ENCODE measurements at places on chromosomes 11 and 22.

- no peak for DNase-seq
These were observed 67.7 kb downstream of the CCDC81 start for GRCh38 chr11:86442420-86442819.

- DNase-seq = no peak
These were observed 1.6 kb downstream of the NADSYN1 start for GRCh38 chr11:71454470-71455113.

GRCh38 chr11:62071408-62071807 lies 52.4 kb upstream of the INCENP start:
- no peak for DNase-seq

GRCh38 chr11:117529816-117530215 lies 202.2 kb downstream of the CEP164 start:
- DNase-seq = no peak

DNA sequence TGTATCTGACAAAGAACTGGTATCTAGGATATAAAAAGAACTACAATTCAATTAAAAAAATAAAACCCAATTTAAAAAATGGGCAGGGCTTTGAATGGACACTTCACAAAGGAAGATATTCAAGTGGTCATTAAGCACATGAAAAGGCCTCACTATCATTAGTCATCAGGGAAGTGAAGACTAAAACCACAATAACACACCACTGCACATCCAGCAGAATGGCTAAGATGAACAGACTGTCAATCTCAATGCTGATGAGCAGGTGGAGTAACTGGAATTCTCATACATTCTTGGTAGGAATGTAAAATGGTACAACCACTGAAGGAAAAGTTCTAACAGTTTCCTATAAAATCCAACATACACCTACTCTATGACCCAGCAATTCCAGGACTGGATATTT lies 8.9 kb downstream of the HPS4 start:
- DNase-seq = no peak

- DNase-seq = no peak
These were observed 17.6 kb upstream of the SEPTIN5 start for GRCh38 chr22:19696504-19697276.

- no peak for DNase-seq
These were observed 25.4 kb downstream of the INSC start for GRCh38 chr11:15139958-15140659.

DNA sequence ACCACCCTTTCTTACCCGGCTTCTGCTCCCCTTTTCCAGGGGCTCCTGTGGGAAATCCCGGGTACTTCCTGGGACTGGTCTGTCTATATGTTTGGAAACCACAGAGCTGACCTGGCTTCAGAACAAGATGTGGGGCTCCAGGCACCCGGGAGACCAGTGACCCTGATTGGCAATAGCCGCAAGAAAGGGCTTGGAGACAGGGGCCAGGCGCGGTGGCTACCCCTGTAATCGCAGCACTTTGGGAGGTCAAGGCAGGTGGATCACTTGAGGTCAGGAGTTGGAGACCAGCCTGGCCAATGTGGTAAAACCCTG lies 3.2 kb upstream of the NEAT1 start:
- no peak for DNase-seq

DNA sequence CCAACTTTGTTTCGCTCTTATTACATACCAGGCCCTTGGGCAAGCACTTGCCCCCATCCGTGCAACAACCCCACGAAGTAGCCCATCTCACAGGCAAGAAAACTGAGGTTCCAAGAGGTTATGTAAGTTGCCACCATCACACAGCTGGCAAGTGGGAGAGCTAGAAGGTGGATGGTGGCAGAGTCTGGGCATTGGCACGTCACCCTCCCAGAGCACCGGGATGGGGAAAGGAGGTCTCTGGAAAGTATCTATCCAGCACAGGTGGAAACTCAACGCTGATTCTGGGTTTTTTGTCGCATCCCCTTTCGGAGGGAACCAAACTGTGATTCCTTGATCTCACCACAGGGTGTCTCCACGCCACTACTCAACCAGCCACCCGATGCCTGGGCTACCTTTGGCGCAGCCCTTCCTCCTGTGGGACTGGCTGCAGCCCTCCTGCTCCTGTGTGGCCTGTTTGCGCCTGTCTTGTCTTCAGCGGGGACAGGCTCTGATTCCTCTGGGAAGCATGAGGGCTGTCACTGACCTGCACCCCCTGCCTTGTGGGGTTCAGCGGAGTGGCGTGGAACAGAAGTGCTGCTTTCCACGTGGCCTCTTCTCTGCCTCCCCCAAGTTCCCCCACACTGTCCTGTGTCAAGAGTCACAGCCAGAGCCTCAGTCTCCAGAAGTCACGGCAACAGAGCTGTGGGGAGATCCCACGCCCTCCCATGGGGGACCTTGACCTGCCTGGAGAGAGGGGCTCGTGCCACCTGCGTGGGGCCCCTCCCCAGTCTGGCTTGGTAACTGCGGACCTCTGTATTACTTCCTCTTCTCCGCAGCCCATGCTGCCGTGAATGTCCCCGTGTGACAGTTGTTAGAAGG lies 34.4 kb upstream of the TRIM29 start:
- peak; percentile 83 for DNase-seq

- no peak for DNase-seq
These were observed 405.5 kb downstream of the MIAT start for GRCh38 chr22:27062910-27063309.

GRCh38 chr22:19178065-19178656 lies 375 bp downstream of the SLC25A1 start:
- no peak for DNase-seq

- no peak for DNase-seq
These were observed 828.6 kb downstream of the TBC1D22A start for GRCh38 chr22:47591016-47591415.

DNA sequence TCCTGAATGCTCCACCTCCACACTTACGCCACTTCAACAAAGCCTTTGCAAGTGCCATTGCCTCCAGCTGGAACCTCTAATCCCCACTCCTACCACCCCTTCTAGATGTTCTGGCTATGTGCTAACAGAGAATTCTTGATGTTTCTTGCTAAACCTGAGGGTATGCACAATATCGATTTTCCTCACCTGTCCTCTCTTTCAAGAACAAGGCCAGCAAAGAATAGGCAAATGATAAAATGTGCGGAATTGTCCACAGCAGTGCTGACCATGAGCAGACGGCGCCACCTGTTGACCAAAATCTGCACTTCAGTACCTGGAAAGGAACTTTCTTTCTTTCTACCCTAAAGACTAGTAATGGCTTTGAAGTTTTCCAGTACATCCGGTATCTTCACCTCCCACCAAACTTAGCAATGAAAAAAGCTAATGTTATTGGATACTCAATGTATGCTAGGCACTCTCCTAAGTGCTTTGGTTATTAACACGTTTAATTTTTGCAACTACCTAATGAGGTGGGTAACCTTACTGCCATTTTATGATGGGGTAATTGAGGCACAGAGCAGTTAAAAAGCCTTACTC lies 3.4 kb downstream of the TIMM10 start:
- DNase-seq = peak; percentile 79

GRCh38 chr11:61826930-61827570 lies 1.1 kb upstream of the FADS2 start:
- peak; percentile 68 for DNase-seq

DNA sequence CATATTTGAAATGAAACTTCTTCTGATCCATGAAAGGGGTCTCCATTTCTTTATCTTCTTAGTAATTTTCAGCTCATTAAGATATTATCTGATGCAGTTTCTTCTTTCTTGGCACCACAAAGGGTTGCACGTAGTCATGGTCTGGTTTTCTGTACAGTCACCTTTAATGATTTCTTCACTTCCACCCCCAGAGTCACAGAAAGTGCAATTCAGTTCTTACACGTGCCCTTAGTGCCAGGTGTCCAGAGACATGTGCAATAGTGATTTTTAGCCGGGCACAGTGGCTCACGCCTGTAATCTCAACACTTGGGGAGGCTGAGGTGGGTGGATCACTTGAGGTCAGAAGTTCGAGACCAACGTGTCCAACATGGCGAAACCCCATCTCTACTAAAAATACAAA lies 202.8 kb upstream of the MTNR1B start:
- DNase-seq = no peak

Measured in Ammon's horn (tissue), 1 donor.